ENCODE measurements at places on chromosomes 5 and 9. TPM values are rescaled to one million over a fixed set of nuclear protein-coding genes. Genes with fewer than 3 reads are reported as not detected.
A peak's percentile ranks its signal among the peaks of the same experiment; 100 is the strongest.

GRCh38 chr5:120614531-120615180 lies 150.6 kb downstream of the PRR16 start:
- DNase-seq, result peak; percentile 87

DNA sequence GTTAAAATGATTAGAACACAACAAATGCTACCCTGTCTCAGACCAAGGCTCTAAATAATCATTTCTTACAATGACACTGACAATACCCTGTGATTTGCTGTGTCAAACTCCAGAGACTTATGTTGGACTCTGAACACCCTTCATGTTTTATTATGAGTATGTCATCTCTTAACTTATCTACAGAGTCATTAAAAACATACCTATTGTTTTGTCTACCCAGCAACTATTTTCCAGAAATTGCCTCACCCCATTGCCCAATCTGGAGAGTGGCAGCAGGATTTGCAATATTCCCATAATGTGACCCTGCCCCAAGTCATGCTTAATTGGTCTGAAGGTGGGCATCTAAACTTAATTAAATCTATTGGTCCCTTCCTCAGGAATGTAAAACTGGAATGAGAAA lies 23.0 kb upstream of the KIF2A start:
- no peak for DNase-seq

DNA sequence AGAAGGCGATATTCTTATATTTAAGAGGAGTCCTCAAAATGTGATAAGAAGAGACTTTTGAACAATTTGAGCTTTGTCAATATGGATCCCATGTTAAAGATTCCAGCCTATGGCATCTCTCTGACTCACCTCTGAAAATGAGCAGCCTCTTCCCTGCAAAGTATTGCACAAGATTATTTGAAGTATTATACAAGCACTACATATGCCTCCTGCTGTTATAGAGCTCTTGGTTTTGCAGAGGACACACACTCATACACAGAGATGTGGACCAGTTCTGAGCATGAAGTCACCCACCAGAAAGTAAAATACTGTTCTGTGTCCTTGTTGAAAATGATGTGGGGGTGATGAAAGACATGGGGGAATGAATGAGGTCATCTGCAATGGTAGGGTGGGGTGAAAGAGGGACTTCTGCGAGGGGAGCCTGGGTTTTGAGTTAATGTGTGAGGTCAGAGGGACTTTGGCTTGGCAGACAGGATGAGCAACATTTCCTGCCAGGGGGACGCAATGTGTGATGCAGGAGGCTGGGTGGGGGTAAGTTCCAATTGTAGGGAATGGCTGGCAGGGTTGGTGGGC lies 25.8 kb downstream of the FBXL7 start:
- DNase-seq, result no peak

- DNase-seq, result no peak
Observed at GRCh38 chr9:6076851-6077250, 61.4 kb upstream of the RANBP6 start.

DNA sequence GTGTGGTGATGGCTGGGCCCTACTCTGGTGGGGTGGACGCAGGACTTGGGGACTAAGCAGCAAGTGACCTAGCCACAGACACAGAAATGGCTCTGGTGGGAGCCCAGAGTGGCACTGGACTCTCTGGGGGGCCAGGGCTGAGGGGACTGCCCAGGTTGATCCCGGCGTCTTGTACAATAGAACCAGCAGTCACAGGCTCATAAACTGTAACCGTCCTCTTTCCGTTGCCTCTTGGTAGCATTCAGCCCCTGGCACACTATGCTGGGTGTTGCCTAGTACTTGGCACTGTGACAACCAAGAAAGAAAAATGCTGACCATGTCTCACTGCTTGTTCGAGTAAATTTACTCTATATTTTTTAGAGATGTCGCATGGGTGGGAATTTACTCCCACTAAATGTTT lies 80.5 kb downstream of the DAB2IP start:
- DNase-seq, result no peak

DNA sequence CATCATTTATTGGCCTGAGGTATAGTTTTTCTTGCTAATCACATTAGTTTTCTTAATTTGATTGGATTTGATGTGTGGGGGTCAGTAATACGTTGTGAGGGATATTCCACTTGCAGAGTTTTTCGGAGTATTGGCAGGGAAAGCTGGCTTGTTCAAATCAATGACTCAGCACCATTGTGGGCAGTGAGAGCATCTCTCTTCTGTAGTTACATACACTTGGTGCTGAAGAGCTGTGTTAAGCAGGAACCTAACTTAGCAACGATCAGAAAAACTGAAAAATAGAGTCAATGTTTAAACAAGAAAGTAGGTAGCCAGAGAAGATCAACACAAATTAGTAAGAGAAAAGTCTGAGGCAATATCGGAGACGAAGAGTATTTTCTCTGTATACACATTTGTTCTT lies 344.6 kb upstream of the EDIL3 start:
- DNase-seq, result peak; percentile 2

DNA sequence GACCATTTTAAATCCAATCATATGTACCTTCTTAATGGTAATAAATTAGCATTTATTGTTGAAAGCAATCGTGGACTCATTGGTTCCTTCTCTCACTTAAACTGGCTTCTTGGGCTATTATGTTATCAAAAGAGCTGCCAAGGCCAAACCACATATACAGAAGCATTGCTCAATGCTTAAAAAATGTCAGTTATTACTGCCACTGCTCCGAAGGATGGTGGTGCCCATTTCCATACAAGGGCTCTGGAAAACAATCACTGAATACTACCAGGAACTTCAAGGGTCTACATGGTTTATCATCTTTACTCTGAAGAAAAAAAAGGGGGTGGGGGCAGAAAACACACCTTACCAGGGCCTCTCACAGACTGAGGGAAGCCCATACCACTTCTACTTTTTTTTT lies 104.3 kb downstream of the GNAQ start:
- DNase-seq, result no peak

GRCh38 chr5:80764786-80765185 lies 110.0 kb upstream of the DHFR start:
- DNase-seq, result no peak

DNA sequence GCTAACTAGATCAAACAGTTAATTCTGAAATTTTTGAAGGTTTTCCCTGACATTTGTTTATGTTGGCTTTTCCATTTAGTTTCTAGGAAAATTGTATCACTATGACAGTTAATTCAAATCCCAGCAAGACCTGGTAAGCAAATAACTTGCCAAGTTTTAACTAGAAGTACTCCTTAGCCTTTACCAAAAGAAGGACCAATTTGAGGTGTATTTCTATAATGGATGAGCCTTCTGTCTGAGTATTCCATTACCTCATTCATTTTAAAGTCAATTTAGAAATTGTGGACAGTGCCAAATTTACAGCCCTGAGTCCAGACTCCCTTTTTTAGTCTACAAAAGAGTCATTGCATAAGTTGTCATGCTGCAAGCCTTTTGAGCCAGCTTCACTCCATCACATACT lies 687.6 kb downstream of the CETN3 start:
- DNase-seq, result peak; percentile 85

GRCh38 chr9:133645021-133645765 lies 9.0 kb downstream of the DBH start:
- DNase-seq, result no peak

DNA sequence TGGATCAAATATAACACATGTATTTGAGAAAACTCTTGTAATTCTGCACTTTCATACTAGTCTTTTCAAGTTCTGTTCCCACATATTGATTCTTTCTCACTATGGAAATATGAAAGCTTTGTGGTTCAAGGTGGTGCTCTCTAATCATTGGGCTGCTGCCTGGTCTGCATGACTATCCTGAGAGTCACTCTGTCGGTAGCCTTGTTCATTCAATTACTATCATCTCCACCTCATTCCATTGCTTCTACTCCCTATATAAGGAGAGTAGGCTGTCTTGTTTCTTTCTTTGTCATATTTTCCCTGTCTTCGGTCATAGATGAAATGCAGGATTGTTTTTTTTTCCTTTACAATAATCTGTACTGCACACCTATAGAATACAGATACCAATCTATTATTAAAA lies 341.4 kb upstream of the ACTBL2 start:
- DNase-seq, result no peak

DNA sequence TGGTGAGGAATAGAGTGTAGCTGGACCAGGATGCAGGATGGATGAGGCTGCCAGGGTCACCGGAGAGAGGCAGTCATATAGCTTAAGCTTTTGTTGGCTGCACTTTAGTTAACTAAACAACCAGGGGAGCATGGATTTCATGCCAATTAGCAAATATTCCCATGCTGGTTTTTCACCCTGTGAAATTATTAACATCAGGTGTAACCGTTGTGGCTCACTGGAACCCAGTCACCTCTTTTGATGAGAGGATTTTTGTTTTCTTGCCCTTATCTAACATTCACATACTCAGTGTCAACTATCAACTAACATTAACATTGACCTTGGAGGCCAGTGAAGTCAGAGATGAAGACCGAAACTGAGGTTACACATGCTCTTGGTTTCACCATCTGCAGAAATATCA lies 97.2 kb upstream of the BASP1 start:
- no peak for DNase-seq

DNA sequence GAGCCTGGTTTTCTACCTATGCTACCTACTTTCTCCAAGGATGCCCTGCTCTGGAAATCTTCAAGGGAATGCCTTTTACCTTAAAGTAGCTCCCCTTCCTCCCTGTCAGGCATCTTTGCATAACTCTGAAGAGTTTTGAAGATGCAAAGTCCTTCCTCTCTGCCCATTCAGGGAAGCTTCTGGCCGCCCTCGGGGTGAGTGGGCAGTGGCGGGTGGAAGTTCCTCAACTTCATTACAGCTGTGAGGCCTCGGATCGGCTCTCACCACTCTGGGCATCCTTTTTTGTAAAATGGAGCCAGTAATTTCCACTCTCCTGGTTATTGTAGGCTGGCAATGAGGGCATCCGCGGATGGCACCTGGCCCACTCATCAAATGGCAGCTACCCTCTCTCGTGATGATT lies 31.7 kb upstream of the STXBP1 start:
- no peak for DNase-seq

DNA sequence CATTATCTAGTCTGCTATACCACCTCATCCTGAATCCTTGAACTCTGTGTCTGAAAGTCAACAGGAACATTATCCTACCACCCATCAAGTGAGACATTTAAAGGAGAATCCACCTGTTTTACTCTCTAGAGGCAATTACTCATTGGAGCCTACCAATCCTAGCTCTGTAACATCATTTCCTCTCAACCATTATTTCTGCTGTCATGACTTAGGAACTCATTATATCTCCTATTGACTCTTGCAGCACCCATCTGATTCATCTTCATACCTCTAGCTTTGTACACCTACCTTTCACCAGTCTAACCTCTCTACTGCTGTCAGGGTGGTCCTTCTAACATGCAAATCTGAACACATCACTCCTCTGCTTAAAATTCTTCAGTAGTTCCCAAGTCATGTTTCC lies 481.5 kb downstream of the NFIB start:
- no peak for DNase-seq

The PHF24 gene
- polyA plus RNA-seq, result 0.09 TPM

The CCNJL gene
- 6.3 TPM for polyA plus RNA-seq

The SET gene
- polyA plus RNA-seq, result 388 TPM

The HTR4 gene
- not detected for polyA plus RNA-seq

The FBP2 gene
- 47.1 TPM for polyA plus RNA-seq

The LCN6 gene
- polyA plus RNA-seq, result not detected

The SLC46A2 gene
- polyA plus RNA-seq, result not detected

The SLC6A18 gene
- not detected for polyA plus RNA-seq

The DIPK1B gene
- polyA plus RNA-seq, result 14.1 TPM

All from muscle of leg (tissue), 16 donors.